Karpas-422 (cell line): ENCODE measurements at places on chromosomes 16 and 17. TPM values are rescaled to one million over a fixed set of nuclear protein-coding genes. Genes with fewer than 3 reads are reported as not detected.

- no peak for DNase-seq
These were observed 4.2 kb upstream of the GFOD2 start for GRCh38 chr16:67723151-67723910.

GRCh38 chr16:58021661-58022551, 3.6 kb upstream of the MMP15 start:
- DNase-seq = no peak

DNA sequence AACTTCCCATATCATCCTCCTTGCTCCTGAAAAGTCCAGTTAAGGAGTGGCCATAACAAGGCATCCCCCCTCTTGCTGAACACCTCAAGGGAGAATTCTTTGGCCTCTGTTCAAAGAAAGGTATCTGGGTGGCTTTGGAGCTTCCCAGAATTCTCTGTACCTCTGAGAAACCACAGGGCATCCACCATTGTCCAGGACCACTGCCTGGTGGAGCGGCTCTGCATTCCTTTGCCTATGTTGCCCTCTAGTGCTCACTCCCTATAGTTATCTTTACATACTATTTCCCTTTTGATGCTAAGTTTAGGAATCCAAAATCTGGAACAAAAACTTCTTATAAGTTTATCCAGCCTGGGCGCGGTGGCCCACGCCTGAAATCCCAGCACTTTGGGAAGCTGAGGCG, 30.3 kb downstream of the CHD9NB start:
- DNase-seq = peak; percentile 75

Gene GIT1
- 58.7 and 71.5 TPM in 2 replicates for total RNA-seq

Gene ABCA9
- not detected in 2 replicates for total RNA-seq

Gene KRTAP4-5
- not detected in 2 replicates for total RNA-seq

Gene CD300E
- total RNA-seq = not detected in 2 replicates

DNA sequence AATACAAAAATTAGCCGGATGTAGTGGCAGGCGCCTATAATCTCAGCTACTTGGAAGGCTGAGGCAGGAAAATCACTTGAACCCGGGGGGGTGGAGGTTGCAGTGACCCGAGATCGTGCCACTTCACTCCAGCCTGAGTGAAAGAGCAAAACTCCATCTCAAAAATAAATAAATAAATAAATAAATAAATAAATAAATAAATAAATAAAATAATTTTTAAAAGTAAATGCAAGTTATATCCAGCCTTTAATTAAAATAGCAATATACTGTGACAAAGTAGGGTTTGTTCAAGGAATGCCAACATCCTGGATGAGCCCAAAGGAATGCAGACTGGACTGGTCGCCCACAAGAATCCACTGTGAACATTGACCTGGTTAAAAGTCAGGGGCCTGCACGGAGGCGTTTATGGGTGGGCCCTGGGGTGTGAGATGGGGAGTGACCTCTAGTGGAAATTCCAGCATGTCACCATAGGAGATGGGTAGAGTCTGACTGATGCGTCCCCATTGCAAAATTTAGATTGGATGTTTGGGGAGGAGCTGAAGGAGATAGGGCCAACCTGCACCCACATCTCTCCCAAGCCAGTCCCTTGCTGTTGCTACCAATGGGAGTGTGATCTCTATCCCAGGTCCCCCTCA, 9.7 kb upstream of the PIK3R5 start:
- DNase-seq = no peak

DNA sequence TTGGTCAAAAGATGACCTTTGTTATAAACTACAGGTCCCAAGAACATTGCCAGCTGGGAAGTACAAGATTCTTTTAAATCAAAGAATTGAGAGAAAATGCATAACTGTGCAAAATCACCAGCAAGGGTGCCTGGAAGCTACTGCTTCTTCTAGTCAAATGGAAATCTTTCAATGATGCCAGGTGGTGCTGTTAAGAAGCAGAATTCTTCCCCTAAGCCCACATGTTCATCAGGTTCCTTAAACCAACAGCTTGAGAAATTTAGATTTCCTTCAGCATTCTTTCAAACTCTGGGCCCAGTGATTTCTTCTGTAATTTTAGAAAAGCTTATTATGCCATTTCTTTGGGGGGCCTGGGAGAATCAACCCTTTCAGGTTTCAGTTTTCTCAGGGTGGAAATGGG, 207.8 kb upstream of the WSCD1 start:
- no peak for DNase-seq

DNA sequence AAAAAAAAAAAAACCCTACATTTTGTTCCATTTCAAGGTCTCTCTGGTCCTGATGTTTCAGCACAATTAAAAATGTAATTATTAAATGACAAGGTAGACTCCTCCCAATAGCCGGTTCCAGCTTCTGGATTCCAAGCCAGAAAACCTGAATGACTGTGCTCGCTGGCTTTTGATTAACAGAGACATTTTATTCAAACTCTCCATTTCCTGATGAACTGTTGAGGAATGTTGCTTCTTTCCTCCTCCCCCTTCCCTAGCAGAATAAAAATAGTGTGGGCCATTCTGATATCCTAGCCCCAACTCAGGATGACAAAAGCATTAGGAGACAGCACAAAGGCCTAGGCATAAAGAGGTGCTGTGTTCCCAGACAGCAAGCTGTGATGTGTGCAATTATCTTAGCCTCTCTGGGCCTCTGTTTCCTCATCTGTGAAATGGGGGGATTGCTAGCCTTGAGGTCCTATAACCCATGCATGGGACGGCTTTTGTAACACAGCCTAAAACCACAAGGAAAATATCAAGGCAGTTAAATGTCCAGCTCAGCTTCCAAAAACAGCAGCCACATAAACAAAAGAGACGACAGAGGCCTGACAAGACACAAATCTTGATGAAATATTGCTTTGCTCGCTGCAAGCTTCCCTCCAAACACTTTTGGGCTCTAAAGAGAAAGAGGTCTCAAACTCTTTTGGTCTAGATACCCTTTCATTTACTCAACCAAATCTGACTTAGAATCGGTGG, 127.2 kb upstream of the RCVRN start:
- no peak for DNase-seq

DNA sequence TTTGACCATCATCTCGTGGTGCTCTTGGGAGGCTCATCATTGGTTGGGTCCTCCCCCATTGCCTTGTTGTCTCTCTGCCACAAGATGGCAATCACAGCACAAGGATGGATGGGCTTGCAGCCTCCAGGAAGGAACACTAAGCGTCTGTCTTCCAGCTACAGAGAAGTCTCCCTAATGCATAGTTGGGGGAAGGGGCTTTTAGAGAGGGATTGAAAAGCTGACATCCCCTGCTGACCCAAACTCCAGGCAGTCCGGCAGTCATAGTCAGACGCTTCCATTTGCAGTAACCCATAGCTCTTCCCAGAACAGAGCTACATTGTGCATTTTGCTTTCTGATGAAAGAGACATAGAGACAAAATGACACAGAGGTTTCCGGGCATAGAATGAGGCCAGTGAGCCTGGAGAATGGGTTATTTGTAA, 111.4 kb downstream of the UTP18 start:
- peak; percentile 79 for DNase-seq
